ENCODE measurements at places on chromosomes 5 and 9.

DNA sequence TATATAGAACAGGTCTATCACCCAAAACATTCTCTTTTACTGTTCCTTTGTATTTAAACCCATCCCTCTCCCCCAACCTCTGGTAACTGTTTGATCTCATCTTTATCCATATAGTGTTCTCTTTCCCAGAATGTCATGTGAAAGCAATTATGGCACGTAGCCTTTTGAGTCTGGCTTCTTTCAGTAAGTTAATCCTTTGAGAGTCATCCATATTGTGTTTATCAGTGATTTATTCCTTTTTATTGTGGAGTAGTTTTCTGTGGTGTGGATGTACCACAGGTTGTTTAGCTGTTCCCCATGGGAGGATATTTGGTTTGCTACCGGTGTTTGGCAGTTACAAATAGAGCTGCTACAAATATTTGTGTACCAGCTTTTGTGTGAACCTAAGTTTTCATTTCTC lies 38.0 kb downstream of the HMGXB3 start:
- DNase-seq: no peak

- DNase-seq: no peak
These were observed 173.0 kb upstream of the PDE4D start for GRCh38 chr5:60066502-60066901.

DNA sequence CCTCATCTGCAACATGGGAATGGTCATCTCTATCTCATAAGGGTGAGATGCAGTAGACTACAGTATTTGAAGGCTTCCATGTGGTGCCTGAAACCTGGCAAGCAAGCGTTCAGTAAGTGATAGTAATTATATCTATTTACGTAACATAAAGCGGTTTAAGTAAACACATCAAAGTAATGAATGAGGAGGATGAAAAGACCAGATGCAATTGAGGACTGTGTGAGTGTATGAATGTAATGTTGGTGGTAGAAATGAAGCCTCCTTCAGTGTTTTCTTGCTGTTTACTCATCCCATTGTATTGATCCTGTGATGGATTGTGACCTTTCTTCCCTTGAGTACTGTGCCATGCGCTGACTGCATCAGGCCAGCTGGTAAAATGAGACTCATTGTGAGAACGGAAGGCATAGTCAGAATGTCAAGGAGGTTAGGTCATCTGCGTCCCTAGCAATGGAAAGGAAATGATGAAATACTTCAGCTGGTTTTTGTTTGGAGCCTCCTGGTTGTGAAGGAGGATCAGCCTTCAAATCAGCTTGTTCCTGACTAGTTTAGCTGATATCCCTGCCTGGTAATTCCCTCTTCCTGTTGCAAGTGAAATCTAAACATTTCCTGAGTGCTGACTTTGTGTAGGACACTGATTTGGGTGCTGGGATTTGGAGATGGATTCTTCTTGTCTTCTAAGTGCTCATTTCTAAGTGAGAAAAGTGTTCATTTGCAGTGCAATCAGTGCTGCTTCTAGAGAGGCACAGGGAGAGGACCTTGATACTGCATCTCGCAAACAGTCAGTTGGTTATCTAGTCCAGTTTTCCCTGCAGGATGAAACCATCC lies 35.6 kb downstream of the TNFSF8 start:
- no peak for DNase-seq

DNA sequence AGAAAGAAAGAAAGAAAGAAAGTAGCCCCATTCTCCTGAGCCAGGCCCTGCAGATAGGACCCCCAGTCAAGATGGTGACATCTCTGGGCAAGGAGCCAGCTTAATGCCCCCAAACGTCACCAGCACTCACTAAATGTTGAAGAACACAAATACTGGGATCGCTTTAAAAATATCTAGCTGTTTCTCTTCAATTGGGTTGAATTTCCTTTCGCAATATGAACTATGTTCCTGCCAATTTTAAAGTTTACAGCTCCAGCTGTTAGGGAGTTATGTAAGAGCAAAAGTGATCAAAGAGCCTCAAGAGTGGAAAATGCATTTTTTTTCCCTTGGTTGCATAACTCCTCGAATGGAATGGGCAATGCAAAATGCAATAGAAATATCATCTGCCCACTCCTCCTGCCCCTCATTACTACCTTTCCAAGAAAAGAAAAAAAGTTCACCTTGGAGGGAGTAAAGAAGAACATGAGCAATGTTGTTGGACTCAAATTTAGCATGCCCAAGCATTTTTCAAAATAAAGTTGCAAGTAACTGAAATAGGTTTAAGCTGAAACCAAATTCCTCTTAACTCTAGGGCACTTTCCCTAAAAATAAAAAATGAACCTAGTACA lies 244.2 kb upstream of the PIK3R1 start:
- DNase-seq: no peak

DNA sequence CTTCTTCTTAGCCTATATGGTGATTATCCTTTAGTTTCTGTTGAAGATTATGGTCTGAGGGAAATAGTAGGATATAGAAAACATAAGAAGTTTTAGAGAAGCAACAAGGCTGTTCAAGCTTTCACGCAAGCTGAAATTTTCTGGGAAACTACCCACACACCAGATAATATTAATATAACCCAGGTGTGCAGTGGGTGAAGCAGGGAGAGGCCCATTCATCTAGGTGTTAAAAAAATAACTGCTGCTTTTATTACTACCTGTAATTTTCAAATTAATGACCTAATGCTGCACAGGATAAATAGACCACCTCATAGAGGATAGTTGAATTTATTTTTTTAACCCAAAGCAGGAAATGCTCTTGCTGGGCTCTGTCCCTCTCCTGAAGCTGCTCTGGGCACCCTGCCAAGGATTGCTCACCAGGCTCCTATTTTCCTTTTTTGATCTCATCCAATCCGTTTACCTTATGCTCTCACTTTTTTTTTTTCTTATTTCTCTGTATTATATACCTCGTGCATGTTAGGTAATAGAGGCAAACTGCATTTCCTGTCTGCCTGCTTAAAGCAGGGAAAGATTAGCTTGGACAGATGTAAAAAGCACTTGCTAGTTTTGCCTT lies 124.3 kb upstream of the SLC12A2 start:
- DNase-seq: no peak

GRCh38 chr9:15203581-15203980 lies 103.4 kb downstream of the TTC39B start:
- no peak for DNase-seq

GRCh38 chr9:4303006-4303405 lies 3.1 kb upstream of the GLIS3 start:
- no peak for DNase-seq

GRCh38 chr9:112890106-112891081 lies at the start of gene SLC46A2:
TSS of gene SLC46A2 (minus strand) at chr9:112890876. CDS start at chr9:112890681, 195 bp downstream.
- no peak for DNase-seq

GRCh38 chr5:33270671-33271070 lies 170.1 kb upstream of the TARS1 start:
- DNase-seq: no peak

DNA sequence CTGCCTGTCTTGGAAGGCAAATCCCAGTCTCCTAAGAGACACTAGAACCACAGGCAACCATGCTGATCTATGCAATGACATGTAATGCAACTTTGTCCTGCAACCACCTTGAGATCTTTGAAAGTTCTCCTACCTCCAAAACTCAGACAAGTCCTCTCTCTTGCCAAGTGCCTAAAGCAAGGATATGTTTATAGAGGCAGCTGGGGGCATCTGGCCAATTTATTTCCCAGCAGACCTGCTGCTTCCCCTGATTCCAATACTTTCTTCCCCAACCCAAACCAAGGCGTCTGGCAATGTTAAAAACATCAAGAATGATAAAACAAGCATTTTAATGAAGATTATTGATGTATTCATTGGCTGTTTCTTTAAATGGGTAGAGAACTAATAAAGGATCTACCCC lies 138.4 kb downstream of the DOCK8 start:
- DNase-seq: no peak

- no peak for DNase-seq
These were observed 28.7 kb downstream of the ANKRD33B start for GRCh38 chr5:10592601-10593000.

GRCh38 chr5:93164690-93165089 lies 416.3 kb downstream of the NR2F1-AS1 start:
- DNase-seq: no peak

DNA sequence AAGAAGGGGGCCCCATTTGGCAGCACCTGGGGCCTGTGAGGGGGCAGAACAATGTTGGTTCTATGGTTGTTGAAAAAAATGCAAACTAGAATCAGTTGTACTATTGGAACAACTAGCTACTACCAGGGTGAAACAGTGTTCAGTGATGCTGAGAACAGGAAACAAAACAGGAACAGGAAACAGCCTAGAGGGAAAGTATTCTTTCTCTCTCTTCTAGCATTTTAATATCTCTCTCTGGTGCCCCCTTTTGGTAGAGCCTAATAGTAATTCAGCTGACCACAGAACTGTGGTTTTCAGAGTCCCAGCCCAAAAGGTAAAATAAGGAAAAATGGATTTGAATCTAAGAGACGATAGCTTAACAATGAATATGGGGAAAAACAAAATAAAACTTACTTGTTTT lies 138.0 kb upstream of the KCNN2 start:
- DNase-seq: no peak

GRCh38 chr5:111461255-111461671 lies 51.1 kb downstream of the STARD4 start:
- no peak for DNase-seq

- no peak for DNase-seq
These were observed 1888.0 kb upstream of the CDH9 start for GRCh38 chr5:28926422-28926821.

- no peak for DNase-seq
These were observed 45.4 kb downstream of the ALDH1A1 start for GRCh38 chr9:72907421-72907820.

GRCh38 chr5:101679816-101680215 lies 616.3 kb downstream of the SLCO4C1 start:
- no peak for DNase-seq

- DNase-seq: no peak
These were observed 1133.2 kb upstream of the CDH18 start for GRCh38 chr5:21121213-21121612.

DNA sequence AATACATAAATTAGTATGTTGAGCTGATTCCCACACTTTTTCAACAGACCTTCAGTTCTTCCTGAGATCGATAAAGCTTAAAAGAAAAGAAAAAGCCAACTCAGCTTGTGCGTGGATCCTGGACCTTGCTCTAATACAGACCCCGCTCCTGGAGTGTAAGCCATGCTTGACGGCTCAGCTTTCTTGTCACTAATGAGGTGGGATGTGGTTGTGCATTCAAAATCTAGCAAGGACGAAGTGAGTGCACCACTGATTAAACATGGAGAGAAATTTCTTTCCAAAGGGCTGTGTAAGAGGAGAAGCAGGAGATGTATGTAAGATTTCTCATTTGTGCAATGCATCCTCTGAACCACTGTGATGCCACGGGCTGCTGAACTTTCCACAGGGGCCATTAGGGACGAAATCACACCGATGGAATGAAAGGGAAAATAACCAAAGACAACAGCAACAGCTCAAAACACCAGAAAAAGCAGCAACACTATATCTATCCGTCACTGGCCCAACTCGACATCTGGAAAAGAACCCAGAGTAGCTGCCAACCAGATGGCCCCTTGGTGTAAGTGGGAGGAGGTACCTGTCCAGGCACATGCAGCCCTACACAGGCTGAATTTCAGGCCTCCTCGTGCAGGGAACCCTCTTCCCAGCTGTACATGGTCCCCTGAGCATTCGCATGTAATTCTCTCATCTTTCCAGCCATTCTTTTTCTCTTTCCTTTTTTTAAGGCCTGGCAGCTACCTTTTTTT lies 178.9 kb downstream of the SREK1 start:
- DNase-seq: no peak

DNA sequence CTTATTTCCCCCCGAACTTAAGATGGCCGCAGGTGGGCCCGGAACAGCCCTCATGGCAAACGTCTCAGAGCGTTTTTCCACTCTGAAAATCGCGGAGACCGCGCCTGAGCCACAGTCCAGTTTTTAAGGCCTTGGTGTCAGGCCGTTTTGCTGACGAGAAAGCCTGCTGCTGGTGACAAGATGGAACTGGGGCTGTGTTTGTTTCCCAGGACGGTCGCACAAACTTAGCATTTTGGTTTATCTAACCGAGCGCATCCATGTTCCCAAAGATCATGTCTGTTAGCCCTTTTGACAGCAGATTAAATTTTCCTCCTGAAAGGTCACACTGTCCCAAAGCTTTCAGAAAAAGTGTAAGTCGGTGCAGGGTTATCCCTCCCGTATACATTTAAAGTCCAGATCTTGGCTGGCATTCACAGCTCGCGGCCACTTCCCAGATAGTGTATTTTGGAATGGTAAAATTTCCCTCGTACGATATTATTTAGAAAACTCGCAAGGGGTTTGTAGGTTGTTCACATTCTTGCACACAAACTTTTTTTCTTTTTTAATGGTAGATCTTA lies 812 bp downstream of the SREK1 start:
- DNase-seq: no peak

DNA sequence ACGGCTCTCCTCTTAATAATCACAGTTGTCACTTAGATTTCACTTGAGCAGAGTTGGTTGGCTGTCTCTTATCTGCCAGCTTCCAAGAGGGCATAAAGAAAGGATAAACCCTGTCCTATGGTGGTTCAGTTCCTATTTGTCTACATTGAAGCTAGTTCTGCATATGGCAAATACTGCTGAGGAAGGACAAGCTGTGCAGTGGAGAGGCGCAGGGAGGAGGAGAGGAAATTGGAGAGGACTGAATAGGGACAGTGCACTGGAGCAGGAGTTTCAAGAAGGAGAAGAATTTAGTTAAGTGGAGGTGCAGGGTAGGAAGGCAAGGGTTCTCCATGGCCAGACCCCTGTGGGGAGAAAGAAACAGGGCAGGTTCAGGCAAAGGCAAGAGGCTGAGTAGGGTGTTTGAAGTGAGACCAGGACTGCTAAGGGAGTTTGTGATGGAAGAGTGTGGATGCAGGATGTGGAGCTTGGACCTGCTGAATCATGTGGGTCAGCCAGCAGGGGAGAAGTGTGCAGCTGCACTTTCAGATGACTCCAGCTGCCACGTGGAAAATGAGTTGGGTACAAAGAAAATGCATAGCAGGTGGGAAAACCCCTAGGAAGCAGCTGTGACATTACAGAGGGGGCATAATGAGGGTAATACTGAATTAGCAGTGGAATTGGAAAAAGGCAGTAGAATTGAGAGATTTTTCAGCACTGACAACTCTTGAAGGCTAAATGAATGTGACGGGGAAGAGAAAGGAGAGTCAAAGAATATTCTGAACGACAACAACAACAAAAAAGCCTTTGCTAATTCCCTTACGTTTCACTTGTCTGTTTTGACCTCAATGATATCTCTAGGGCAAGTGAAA lies 66.8 kb downstream of the MAMDC2 start:
- DNase-seq: no peak

Measured in stimulated activated CD4-positive, alpha-beta T cell treated with anti-CD3 and anti-CD28 coated beads, TNF-alpha, amount 100 ng/mL, for 48 hours (primary cell).